ENCODE measurements at places on chromosomes 1 and 21.

DNA sequence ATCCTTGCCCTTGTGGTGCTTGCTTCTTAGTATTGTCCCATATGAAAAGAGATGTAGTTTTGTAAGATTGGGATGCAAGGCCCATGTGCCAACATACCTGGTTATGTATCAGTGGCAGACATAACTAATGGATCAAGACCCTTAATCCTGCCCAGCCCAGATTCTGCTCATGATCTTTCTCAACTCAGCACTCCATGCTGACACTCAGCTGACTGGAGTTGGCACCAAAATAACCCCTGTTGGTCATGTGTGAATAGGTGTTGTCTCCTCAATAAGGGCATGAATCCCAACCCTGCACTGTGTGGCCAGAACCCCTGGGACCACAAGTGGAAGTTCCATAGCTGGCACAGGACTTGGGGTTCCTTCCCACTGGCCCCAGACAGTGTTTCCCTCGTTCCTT lies 13.9 kb upstream of the CNR2 start:
- DNase-seq = no peak

DNA sequence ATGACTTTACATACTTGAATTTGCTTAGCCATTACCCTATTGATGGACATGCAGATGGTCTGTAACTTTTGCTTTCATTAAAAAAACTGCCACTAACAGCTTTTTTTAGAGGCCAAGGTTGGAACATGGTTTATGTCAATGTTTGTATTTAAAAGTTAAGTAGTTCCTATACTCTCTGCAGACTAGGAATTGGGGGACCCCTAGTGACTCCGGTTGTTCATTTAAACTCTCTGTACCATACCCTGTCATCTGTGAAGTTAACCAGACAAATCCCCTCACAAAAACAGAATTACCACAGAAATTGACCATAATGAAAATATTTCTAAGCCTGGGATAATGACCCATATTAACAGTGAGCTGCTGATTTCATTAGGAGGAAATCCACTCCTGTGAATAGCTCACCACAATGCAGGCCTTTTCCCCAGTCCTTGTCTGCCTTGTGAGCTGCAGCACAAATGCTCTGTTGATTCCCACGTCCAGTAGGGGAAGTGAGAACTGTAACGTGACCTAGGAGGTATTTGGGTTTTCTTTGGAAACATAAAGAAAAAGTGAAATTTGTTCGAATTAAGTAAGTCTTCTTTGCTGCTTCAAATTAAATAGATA lies 30.2 kb upstream of the CD101 start:
- DNase-seq = no peak

DNA sequence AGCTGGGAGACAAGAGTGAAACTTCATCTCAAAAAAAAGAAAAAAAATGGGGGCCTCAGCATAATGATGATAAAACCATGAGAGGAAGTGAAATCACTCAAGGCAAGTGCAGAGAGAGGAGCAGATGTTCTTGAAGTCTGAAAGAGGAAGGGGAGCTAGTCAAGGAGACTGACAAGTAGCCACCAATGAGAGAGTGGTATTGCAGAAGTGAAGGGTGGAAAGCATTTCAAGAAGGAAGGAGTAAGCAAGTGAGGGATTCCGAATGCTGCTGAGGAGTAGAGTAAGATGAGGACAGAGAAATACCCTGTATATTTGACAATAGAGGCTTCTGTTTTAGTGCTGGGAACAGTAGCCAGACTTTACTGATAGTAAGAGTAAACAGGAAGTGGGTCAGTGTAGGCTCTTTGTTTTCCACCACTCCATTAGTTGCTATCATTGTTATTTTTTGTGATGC lies 2.9 kb downstream of the TATDN3 start:
- no peak for DNase-seq

GRCh38 chr21:33011462-33011861 lies 14.3 kb upstream of the OLIG2 start:
- DNase-seq = no peak

- peak; percentile 40 for DNase-seq
These were observed at the start of gene KIAA0319L for GRCh38 chr1:35557118-35557610. Gene KIAA0319L (minus strand): TSS chr1:35557403. CDS start chr1:35554491, 2,912 bp downstream.

- DNase-seq = no peak
These were observed 27.8 kb downstream of the ILDR2 start for GRCh38 chr1:166947398-166948043.

- no peak for DNase-seq
These were observed 46.3 kb upstream of the VAV3 start for GRCh38 chr1:108011295-108011694.

DNA sequence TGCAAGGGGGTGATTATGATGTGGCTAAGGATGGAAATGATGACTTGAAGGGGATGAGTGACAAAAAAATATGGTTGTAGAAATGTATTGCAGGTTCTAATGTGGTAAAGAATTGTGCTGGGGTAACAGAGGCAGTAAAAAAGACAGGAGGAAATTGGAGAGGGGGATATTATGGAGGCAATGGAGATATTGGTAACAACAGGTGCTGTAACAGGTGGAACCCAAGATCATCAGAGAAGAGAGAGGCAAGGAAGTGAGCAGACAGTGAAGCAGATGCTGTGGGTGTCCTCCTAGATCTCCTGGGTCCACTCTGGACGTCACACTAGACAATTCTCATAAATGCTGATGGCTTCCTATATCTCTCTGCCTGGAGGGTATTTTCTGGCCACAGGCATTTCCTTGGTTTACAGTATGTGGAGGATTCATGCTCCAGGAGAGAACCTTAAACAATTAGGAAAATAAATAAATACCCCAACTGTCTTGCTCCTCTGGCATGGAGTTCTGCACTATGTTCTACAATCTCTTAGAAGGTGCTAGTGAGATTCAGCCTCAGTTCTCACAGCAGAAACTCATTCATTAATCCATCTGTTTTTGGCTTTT lies 620.3 kb upstream of the PLXNA2 start:
- no peak for DNase-seq

DNA sequence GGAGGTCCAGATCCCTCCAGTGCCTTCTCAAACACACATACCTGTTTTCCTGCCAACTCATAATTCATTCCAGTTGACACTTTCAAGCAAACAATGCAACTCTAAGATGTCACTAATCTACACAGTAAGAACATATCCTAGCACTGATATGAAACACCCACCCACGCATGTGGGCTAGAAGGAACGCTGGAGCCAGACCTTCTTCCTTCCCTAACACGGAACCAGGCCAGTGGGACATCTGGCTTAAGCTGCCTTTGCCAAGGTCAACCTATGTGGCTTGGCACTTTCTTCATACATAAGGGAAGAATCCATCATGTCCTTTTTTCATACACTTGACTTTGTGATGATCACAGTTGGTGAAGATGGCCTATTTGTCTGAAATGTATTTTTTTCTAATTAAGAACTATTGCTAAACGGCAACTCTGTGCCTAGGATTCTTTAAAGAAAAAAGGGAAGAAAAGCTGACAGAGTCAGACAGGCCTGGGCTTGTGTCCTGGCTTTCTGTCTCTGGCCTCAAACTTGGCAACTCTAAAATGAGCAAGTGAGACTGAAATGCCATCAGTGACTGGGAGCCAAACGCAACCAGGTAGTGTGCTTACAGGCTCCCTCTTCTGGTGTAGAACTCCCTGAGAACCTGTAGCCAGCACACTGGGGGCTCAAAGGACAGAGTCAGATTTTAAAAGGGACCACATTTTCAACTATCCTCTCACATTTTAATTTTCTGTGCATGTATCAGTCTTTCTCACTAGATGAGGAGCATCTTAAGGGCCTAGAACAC lies 92.6 kb upstream of the BEND5 start:
- no peak for DNase-seq

DNA sequence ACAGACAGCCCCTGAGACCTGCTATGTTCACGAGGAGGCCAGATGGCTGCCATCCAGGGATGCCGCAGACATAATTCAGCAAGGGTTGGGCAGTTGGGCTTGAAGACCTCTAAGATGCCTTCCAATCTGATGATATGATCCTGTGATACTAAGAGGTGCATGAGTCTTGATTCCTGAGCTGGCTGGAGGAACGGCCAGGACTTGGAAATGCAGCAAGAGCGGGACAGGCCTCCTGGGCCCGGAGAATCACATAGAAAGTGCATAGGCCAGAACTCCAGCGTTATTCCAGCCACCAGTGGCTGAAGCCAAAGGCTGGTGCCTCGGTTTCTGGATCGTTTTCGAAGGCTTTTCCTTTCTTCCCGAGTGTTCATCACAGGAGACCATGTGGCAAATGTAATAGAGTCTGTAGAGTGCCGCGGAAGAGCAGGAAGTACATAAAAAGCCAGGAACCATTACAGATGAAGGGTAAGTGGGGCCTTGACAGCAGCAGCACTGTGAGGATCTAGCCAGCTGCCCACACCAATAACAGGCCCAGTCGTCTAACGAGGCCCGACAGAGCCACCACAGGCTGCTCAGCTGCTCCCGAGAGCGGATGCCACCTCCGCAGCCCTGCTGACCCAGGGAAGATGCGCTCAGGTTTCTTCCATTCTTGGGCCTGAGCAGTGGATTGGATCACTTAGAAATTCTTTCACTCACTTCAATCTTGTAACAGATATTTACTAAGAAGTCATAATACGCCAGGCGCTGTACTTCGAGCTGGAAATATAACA lies 14.0 kb upstream of the LHX4 start:
- no peak for DNase-seq

DNA sequence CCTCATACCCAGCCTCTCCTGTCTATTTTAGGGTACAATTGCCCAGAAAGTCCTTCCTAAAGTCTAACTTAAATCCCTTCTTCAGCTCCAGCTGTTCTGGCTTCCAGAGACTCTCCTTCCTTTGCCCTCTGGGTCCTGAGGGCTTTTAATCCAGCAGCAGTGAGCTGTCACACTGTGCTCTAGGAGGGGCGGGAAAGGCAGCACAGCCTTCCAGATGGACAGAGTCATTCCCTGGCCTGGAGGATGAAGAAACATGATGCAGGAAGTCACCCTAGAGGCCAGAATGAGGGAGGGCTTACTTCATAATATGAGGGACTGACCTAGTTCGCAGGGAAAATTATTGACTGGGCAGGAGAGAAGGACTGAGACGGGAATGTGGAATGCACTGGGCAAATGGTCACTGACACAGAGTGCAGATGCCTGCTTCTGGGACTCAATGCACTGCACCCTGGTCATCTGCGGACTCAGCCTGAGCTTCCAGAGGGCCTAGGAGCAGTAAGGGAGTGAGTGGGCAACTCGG lies 1.3 kb downstream of the SH2D2A start:
- no peak for DNase-seq

DNA sequence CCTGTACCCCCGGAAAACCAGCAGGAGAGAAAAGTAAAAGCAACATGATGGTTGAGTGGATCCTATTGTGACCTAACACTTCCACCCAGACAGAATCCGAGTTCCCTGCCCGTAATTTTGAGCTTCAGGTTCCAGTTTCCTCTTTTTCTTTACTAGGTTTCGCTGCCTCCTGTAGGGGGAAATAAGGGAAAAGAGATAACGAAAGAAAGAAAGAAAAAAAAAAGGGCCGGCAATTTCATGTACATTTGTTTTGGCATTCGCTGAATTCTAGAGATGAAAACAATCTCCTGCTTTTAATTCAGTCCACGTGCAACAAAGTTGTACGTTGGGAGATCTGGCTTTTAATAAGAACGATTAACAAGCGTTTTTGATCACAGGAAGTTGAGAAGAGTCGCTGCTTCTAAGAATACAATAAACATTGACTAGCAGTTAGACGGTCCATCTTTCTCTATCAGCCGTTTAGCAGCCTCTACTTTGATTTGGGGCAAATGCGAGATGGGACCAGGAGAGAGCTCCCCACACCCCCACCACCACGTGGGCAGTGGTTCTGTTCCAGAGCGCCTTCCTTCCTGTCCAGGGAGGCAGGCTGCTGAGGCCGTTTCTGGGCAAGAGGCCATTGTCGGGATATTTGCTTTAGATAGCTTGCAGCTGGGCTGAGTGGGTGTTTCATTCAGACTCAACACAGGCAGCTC lies 155.9 kb upstream of the RUNX1 start:
- no peak for DNase-seq

DNA sequence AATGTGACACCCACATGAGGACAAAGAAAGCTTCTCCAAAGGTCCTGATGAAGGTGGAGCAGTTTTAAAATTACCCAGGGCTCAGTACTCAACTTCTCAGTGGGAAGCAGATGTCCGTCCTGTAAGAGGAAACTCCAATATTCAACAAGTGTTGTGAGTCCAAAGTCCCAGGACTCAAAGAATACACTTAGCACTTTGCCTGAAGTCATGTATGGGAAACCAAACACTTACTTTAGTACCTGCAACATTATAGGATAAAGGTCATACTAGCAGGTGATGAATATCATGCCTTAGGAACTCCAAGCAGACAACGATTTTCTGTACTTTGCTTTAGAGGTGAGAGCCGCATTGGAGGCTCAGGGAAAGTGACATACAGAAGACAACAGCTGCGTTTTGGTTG lies 37.2 kb upstream of the ST6GALNAC3 start:
- DNase-seq = no peak

- peak; percentile 39 for DNase-seq
These were observed 777 bp downstream of the LRRC41 start for GRCh38 chr1:46302641-46303037.

- DNase-seq = no peak
These were observed 9.2 kb downstream of the DENND4B start for GRCh38 chr1:153937331-153937730.

DNA sequence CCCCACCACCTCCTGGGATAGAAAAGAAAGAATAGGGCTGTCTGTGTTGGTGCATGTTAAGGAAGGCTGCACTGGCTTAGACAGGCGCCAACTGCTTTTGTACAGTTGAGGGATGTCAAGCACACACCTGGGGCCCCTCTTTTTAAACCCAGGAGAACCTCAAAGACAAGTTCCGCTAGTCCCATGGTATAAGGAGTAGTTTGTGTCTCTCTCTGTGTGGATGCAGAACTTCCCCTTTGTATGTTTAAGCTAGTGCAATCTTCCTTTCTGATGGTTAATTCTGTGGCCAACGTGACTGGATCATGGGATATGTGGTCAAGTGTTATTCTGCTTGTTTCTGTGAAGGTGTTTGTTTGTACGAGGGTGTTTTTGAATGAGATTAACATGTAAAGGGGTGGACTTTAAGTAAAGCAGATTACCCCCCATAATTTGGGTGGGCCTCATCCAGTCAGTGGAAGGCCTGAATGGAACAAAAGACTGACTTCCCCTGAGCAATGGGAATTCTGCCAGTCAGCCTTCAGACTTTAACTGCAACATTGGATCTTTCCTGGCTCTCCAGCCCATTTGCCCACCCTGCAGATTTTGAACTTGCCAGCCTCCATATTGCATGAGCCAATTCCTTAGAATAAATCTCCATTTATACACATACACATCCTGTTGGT lies 9.5 kb upstream of the DUSP10 start:
- DNase-seq = no peak

GRCh38 chr1:102191723-102192122 lies 195.0 kb upstream of the OLFM3 start:
- no peak for DNase-seq

DNA sequence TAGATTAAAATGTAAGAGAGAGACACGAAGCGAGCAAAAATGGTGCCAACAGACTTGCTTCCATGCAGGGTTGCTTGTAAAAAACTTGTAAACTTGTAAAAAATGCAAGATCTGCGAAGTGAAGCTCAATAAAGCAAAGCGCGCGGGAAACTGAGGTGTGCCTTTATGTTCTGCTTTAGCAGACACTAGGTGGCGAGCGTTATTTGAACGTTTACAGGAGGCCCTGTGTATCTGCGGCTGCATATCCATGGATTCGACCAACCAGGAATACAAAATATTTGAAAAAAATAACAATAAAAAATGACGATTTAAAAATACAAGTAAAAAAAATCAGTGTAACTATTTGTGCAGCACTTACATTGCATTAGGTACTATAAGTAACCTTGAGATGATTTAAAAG lies 1.5 kb downstream of the UBE2G2 start:
- DNase-seq = no peak

- peak; percentile 20 for DNase-seq
These were observed 7.9 kb downstream of the MYBPHL start for GRCh38 chr1:109298666-109299557.

- DNase-seq = peak; percentile 19
These were observed 1.9 kb downstream of the ANKRD34A start for GRCh38 chr1:145962157-145963102.
